Activated T-cell treated with anti-CD3 and anti-CD28 coated beads for 48 hours (primary cell): ENCODE measurements at places on chromosomes 6 and 20.

- DNase-seq: no peak
Observed at GRCh38 chr6:26318459-26319404, 46.3 kb upstream of the BTN3A2 start.

GRCh38 chr6:36598739-36599318, 4.7 kb downstream of the SRSF3 start:
- no peak for DNase-seq

DNA sequence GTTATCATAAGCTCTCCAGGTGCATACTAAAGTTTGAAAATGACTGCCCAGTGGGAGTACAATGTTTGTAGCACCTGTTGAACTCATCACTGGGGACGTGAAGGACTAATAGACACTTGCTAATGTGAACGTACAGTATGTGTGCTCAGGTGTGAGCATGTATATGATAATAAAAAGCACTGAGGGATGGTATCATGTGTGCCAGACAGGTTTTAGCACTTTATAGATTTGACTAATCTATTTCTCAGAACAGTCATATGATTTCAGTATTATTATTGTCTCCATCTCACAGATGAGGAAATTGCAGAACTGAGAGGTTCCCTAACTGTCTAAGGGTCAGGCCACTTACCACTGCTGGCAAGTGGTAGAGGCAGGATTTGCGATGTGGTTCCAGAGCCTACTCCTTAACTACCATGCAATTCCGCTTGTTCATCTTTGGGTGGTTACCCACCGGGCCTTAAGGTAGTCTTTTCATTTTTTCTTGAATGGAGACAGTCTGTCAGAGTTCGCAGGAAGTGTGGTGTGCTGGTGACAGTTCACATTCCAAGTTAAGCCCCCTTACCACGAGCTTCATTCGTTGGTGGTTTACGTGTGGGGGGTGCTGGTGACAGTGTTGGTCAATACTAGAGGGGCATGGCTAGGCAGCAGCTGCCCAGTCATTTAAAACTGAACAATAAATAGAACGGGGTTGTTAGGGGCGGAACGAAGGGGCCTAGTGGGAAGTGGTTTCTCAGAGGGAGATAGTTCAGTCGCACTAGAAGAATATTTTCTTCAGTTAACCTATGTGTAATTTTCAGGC, 46.8 kb downstream of the RREB1 start:
- DNase-seq: no peak

- DNase-seq: peak; percentile 40
Observed at GRCh38 chr6:4059115-4059777, 19.7 kb downstream of the FAM217A start.

- no peak for DNase-seq
Observed at GRCh38 chr6:50929323-50929722, 110.7 kb downstream of the TFAP2B start.

GRCh38 chr6:52820198-52820597, 16.6 kb upstream of the GSTA1 start:
- no peak for DNase-seq

- no peak for DNase-seq
Observed at GRCh38 chr6:150698391-150698790, 98.7 kb downstream of the PLEKHG1 start.

- DNase-seq: no peak
Observed at GRCh38 chr6:105786890-105787655, 299.1 kb upstream of the PRDM1 start.

- peak; percentile 10 for DNase-seq
Observed at GRCh38 chr6:159819932-159820640, 20.0 kb downstream of the PNLDC1 start.

GRCh38 chr6:142833054-142833453, 111.9 kb downstream of the HIVEP2 start:
- no peak for DNase-seq

DNA sequence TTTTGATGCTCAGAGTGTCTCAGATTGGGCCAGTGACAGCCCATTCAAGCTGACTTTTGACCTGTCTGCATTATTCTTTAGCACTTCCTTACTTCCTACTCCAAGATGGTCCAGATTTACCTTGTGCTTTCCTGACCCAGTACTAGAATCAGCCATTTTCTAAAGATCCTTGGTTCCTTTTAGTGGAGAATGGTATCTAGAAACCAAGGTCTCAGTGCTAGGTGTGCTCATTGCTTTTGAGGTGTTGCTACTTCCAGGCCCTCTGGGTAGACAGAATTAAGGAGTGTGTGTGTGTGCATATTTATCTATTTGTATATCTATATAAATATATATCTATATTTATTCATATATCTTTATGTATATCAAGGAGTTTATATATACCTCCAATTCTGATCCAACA, 67.3 kb upstream of the UTRN start:
- DNase-seq: no peak

- DNase-seq: no peak
Observed at GRCh38 chr6:153059757-153060156, 57.2 kb upstream of the MTRF1L start.

DNA sequence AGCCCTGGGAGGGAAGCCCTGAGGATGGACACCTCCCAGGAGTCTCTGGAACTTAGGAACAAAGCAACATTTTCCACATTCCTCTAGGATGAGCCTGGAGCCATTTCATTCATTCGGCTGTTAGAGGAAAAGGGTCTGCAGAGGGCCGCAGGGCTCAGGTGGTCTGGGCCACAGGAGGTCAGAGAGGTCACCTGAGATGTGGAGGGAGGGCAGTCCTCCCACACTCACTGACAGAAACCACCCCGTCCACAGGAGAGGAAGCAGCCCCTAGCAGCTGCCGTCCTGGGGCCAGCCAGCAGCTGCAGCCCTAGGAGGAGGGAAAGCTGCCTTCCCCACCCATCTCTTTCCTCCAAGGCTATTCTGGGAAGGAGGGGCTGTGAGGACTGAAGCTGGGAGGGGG, 207.0 kb downstream of the CDC5L start:
- DNase-seq: no peak

DNA sequence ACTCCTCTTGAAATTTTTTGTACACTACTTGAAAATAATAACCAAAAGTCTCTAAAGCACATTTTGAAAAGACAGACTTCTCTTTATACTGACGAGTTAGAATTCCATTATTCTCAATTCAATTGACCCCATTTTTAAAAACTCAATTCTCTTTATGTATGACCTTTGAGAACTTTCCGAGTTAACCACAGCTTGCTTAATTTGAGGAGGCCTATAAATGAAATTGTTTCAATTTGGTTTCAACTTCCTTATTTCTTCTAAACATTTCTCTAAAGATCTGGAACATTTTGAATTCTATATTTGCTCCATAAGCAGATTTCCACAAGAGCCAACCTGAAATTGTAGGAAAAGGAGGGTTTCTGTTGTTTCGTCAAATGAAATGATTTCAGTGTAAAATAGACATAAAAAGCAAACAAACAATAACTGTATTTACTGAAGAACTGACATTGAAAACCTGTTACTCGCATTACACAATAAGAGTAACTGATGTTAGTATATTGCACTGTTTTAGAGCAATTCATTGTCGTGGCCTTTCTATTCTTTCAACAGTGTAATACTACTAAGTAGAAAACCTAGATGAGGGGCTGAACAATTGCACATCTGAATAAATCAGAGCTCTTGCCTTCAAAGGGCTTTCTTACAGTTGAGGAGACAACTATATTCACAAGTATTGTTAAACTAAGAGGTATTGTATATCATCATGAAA, 223.6 kb downstream of the HIVEP2 start:
- DNase-seq: no peak

GRCh38 chr6:116461932-116462885, 1.0 kb downstream of the CALHM6 start:
- DNase-seq: peak; percentile 54

- no peak for DNase-seq
Observed at GRCh38 chr6:79946272-79947190, 822 bp downstream of the ELOVL4 start.

DNA sequence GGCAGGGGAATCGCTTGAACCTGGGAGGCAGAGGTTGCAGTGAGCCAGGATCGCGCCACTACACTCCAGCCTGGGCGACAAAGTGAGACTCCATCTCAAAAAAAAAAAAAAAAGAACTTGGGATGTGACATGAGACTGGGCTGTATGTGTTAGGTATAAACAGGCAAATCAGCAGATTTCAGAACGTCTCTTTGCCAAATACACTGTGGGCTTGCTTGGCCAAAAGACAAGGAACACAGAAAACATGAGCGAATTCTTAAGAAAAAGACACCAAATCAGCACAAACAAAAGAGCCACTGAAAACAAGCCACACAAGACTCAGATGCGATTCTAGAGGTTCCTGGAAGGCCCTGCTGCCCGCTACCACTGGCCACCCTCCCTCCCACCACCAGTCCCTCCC, 12.5 kb downstream of the ETV7 start:
- DNase-seq: no peak

GRCh38 chr6:110116258-110116657, 63.2 kb downstream of the WASF1 start:
- no peak for DNase-seq

- DNase-seq: no peak
Observed at GRCh38 chr6:3766214-3766613, 14.7 kb upstream of the PXDC1 start.

DNA sequence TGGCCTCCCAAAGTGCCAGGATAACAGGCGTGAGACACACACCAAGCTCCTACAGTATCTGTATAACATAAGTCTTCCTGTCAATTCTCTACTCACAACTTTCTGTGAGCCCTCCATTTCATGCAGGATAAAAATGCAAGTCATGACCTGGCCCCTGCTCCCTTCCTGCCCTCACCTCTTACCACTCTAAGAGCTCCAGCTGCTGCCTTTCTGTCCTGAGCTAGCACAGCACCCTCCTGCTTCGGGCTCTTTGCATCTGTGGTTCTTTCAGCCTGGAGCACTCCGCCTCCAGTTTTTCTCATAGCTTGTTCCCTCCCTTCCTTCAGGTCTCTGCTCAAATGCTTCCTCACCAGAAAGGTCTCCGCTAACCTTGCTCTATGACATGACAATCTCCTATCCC, 23.7 kb upstream of the TRPC4AP start:
- DNase-seq: no peak

GRCh38 chr20:62702895-62703852, 5.5 kb upstream of the NTSR1 start:
- peak; percentile 22 for DNase-seq

- DNase-seq: no peak
Observed at GRCh38 chr20:34543463-34544056, 15.0 kb upstream of the MAP1LC3A start.

DNA sequence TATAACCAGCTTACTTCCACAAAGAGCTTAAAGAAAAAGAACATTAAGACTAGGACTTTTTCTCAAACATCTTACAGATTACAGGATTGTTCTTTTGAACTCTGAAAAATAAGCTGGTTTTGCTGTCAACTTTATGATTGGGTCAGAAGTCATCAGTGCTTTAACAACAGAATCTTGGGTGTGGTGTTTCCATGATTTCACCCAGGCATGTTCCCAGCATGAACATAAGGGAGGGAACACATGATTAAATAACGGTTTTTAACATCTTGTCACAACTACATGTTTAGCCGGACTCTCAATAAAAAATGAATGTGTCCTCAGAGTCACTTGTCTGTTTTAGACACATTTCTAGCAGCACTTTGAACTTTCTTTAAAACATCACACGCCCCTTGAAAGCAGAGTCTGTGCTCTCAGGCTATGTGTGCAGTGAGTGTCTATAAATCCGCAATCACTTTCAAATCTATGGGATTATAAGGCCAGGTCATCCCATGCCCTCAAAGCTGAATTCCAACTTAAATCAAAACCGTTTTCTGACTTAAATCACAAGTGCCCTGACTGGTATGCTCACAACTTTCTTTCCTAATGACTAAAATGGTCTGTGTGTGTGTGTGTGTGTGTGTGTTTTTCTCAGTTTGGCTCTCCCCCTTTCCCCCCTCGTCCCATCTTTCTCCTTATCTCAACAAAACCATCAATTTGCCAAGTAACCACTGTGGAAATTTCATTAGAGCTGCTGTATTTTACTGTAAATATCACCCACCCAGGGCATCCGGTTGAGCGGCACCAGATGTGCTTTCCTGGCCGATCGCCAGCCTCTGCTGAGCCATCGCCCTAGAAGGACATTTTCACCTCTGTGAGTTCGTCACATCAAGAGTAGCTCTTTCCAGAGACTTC, 216.8 kb upstream of the DTNBP1 start:
- DNase-seq: peak; percentile 65

GRCh38 chr20:1537731-1538058, 19.8 kb downstream of the SIRPD start:
- DNase-seq: no peak

GRCh38 chr20:48489656-48490055, 338.1 kb downstream of the PREX1 start:
- DNase-seq: no peak

- peak; percentile 52 for DNase-seq
Observed at GRCh38 chr6:149140137-149140909, 177.2 kb upstream of the TAB2 start.

DNA sequence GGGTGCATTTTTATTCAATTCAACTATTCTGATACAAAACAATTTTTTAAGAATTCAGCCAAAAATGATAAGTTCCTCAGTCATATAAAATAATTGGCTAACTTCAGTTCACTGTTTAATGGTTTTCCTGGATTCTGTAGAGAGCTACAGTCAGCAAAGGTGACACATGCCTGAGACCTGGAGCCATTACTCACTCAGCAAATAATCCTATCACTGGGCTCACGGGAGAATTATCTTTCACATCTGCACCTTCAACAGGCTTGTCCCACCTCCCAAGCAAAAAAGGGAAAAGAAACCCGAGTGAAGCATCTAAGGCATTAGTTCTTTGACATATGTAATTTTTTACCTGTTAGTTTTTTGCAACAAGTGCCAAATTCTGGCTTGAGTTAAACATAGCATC, 34.9 kb upstream of the FOXA2 start:
- DNase-seq: no peak

DNA sequence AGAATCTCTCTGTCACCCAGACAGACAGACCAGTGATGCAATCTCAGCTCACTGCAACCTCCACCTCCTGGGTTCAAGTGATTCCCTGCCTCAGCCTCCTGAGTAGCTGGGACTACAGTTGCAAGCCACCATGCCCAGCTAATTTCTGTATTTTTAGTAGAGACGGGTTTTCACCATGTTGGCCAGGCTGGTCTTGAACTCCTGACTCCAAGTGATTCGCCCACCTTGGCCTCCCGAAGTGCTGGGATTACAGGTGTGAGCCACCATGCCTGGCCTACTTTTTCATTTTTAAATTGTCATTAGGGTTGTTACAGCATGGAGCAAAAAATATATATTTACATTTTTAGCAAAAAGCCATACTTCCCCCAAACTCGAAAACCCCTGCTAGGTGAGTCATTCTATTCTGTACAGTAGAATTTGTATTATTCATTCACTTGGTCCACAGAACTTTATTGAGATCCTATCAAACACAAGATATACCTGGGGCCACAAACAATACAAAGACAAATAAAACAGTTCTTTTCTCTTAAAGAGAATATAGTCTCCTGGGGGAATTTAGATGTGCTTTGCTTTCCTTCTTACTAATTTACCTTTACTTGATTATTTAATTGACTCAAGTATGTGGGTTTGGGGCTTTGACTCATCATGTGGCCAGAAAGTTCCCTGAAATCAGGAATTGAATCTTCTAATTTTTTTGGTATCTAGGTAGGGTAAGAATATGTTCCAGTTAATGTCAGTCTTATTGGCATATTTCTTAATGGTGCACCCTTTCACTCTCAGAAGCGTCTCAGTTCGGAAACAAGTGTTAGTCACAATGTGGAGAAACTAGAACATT, 16.6 kb upstream of the CCND3 start:
- no peak for DNase-seq

- DNase-seq: no peak
Observed at GRCh38 chr6:14190191-14190928, 72.8 kb downstream of the CD83 start.
